Muscle of leg (tissue), 16 donors: ENCODE measurements at places on chromosomes 2 and 18. TPM values are rescaled to one million over a fixed set of nuclear protein-coding genes. Genes with fewer than 3 reads are reported as not detected.

The IL1R1 gene
- 7.5 TPM for total RNA-seq

The SPP2 gene
- not detected for total RNA-seq

The NR4A2 gene
- 1.0 TPM for total RNA-seq

The LRRTM4 gene
- total RNA-seq = 2.3 TPM

The CAPN14 gene
- total RNA-seq = 0.09 TPM

The CHAC2 gene
- total RNA-seq = 1.4 TPM

The GPR35 gene
- total RNA-seq = 1.1 TPM

The CAVIN2 gene
- total RNA-seq = 34.9 TPM

The TAF4B gene
- total RNA-seq = 2.8 TPM

The NEURL3 gene
- total RNA-seq = 0.13 TPM

The C2orf80 gene
- not detected for total RNA-seq

The SPC25 gene
- 5.3 TPM for total RNA-seq

The KIAA2012 gene
- total RNA-seq = 0.31 TPM

The INO80C gene
- total RNA-seq = 5.4 TPM

The MAP3K19 gene
- not detected for total RNA-seq
